Non-pigmented ciliary epithelial cell (primary cell): ENCODE measurements at places on chromosomes 3 and 15.

- no peak for DNase-seq
These were observed 280.8 kb upstream of the UBE2E2 start for GRCh38 chr3:22922317-22922716.

DNA sequence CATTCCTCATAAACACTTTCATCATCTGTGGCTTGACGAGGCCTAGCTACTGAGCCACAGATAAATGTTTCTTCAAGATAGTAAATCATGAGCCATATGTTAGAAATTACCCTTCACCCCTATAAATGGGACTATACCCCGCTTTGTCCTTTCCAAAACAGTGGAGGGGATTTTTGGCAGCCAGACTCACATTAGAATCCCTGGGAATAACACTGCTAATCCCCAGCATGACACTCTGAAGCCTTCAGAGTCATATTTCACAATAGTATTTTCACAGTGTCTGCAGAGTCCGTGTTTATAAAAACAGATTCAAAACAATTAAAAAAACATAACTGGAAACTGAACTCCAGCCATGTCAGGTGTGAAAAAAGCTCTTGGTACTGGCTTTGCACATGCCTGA is 271.6 kb downstream of the ERC2 start:
- DNase-seq: no peak

- no peak for DNase-seq
These were observed 81.5 kb downstream of the FHIT start for GRCh38 chr3:61169621-61170251.

GRCh38 chr3:42518800-42519567 is 16.5 kb downstream of the VIPR1 start:
- no peak for DNase-seq

DNA sequence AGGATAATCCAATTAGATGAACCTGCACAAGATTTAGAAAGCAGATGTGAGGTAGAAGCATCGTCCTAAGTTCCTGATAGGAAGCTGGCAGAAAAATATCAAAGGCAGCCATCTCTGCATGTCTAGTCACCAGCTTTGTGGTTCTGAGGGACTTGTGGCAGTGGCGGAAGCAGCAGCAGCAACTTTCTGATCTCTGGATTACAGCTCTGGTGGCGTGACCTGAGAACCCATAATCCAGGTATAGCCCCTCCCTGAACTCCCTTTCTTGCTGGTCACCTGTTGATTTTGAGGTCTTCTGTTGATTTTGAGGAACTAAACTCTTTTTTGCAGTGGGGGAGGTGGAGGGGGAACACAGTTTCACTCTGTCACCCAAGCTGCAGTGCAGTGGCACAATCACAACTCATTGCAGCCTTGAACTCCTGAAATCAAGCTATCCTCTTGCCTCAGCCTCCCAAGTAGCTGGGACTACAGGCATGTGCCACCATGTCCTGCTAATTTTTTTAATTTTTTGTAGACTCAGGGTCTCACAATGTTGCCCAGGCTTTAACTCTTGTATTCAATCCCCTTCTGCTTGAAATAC is 7.9 kb downstream of the FSIP1 start:
- DNase-seq: no peak

GRCh38 chr15:74780523-74781430 is 1.1 kb upstream of the CSK start:
- DNase-seq: no peak

- DNase-seq: no peak
These were observed 59.0 kb upstream of the SMAD3 start for GRCh38 chr15:67006083-67007065.

DNA sequence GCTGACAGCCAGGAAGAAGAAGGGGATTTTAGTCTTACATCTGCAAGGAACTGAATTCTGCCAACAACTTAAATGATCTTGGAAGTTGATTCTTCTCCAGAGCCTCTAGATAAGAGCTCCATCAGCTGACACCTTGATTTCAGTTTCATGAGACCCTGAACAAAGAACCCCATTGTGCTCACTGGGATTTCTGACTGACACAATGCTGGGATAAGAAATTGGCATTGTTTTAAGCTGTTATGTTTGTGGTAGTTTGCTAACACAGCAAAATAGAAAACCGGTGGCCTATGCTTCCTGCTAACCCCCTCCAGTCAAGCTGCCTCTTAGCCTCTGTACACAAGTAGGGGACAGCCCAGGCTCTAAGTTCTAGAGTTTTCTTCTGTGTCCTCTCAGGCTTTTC is 36.2 kb downstream of the MASP1 start:
- DNase-seq: no peak

DNA sequence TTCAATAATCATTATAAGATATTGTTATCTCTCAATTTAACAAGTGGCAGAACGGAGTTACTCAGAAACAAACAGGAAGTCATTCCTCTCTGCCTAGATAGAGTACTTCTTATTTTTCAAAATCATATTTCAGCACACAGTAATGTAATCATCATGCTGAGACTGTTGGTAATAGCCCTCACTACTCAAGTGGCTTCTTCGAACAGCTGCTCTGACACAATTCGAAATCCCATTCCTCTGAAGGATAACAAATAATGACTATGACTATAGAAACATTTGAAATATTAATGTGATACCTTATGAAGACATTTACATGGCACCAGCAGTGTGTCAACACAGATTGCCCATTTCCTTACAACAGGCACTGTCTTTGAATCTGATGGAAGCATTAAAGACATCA is 1249.8 kb downstream of the NSUN3 start:
- no peak for DNase-seq

- no peak for DNase-seq
These were observed 10.0 kb downstream of the CRYGS start for GRCh38 chr3:186534113-186534669.

DNA sequence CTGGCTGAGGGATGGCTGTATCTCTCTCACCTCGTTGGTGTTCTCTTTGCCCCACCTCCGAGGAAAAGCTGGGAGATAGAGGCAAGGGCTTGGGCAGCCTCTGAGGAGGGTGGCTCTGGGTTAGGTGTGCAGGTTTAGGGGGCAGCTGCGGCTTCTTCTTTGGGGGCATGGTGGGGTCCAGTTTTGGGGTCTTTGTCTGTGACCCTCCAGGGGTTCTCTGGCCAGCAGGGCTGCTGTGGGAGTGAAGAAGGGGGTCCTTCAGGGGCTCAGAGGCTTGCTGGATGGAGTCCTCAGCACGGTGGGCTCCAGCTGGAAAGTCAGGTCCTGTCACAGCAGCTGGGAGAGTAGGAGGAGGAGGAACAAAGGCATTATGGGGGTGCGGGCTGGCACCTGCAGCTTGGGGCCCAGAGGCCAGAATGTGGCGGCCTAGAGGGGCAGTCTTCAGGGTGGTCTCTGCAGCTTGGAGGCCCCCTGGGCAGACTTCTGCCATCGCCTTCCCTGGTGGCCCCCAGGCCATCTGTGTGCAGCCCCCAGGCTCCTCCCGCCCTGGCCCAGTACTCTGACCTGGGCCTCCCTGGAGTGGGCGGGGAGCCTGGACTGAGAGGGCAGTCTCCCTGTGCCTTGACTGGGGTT is 7.0 kb downstream of the XIRP1 start:
- DNase-seq: no peak

GRCh38 chr15:99333981-99334380 is 82.7 kb downstream of the LRRC28 start:
- no peak for DNase-seq

- no peak for DNase-seq
These were observed 55.3 kb upstream of the VGLL4 start for GRCh38 chr3:11699083-11699427.

DNA sequence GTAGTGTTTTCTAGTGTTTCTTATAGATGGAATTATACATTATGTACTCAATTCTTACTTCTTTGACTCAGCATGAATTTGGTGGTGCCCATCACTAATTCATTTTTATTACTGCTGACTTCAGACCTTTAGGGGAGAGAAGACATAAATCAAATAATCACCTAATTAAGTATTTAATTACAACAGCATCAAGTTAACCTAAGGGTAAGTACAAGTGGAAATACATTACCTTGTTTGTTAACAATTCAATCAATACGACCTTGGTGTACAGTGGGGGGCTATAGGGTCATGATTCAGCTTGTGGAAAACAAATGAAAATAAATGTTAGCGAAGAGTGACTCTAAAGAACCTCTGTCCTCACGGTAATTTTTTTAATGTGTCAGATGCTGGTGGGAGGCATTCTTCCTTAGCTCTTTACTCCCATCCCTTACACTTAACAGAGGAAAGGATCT is 538 bp upstream of the CAPN7 start:
- no peak for DNase-seq

DNA sequence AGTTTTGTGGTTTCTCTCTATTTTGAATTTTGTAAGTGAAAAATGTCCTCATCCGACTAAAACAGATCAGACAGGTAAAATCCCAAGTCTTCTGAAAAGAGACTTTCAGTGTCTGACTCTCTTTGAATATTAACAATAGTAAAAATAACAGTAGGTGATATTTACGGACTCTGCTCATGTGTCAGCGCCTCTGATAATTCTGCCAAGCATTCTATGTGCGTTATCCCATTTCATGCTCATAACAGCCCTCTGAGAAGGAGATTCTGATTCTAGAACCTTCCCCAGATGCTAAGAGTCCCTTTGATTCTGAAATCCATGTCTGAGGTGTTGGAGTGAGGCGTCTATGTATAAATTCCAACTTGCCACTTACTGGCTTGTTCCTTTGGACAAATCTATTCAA is 282.8 kb downstream of the FEZF2 start:
- no peak for DNase-seq

GRCh38 chr3:113773381-113773780 is 26.5 kb downstream of the ATP6V1A start:
- DNase-seq: peak; percentile 38

GRCh38 chr3:125192190-125193035 is 20.1 kb downstream of the SLC12A8 start:
- DNase-seq: no peak

DNA sequence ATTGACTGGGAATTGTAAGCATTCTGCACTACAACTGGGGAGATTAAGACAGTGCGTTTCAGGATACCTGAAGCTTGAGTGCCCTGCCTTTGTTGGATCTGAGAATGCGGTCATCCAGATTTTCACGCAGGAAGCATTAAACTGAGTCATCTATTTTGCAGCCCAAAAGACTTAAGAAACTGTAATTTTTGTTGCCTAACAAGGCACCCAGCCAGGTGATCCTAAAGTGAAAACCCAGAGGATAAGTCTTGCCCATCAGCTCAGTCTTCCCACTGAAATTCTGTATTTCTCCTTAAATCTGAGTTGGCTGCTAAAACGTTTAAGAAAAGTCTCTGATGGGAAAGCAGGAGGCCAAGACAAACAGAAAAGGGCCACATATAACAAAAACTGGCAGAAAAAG is 242.5 kb upstream of the TMCO5A start:
- no peak for DNase-seq
